Mesothelial cell of epicardium (in vitro differentiated cells): ENCODE measurements at places on chromosomes 12 and 14. TPM values are rescaled to one million over a fixed set of nuclear protein-coding genes. Genes with fewer than 3 reads are reported as not detected.

- H3K27ac ChIP-seq: no peak overlapping the region
- no peaks in the 10 kb centered on the region for H3K36me3 ChIP-seq
- no peak for DNase-seq
- H3K27me3 ChIP-seq: peaks cover 15% of the 10 kb centered on the region
- no peaks in the 10 kb centered on the region for H3K4me1 ChIP-seq
- H3K4me3 ChIP-seq: no peak overlapping the region
Observed at GRCh38 chr14:95585953-95586620, 51.2 kb downstream of the GLRX5 start.

DNA sequence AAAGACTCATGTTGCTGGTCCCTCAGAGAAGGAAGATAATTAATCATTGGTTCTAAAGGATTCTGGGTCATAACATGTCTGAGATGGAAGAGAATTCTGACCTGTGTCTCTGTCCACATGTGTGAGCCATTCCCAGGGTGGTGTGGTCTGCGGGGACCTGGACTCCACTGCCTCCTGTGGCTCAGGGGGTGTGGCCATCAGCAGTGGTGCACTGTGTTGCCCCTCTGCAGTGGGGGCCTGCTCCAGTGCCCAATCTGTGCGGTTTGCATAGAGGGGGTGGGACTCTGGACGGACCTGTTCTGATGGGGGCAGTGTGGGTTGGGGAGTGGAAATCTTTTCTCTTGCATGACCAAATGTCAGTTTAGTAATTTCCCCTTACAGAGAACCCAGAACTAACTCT lies 13.5 kb downstream of the KRT85 start:
- peaks cover 16% of the 10 kb centered on the region for H3K4me1 ChIP-seq
- H3K36me3 ChIP-seq: no peaks in the 10 kb centered on the region
- H3K4me3 ChIP-seq: no peak overlapping the region
- H3K27ac ChIP-seq: no peak overlapping the region
- no peak for DNase-seq

DNA sequence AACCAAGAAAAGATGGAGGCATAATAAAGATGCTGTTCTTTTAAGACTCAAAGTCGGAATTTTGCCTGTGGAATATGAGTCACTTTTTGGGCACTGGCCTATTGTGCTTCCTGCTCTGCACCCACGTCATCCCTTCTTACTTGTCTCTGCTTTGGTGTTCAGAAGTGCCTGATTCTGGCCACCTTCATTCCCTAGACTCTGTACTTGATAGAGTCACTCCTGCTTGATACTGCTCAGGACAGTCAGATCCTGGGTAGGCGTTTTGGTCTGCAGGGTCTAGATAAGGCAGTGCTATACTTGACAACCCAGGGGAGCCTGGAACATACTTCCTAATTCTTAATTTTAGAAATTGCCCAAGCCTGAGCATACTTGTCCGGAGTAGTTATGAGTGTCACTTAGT lies 1.9 kb downstream of the LRRK2 start:
- H3K27me3 ChIP-seq: peaks cover 26% of the 10 kb centered on the region
- no peak overlapping the region for H3K4me3 ChIP-seq
- no peak for DNase-seq
- H3K36me3 ChIP-seq: no peaks in the 10 kb centered on the region

- no peaks in the 10 kb centered on the region for H3K27me3 ChIP-seq
- no peak for DNase-seq
- peaks cover 19% of the 10 kb centered on the region for H3K4me1 ChIP-seq
- no peak overlapping the region for H3K27ac ChIP-seq
Observed at GRCh38 chr14:55546212-55546874, 33.7 kb upstream of the KTN1 start.

The CLEC6A gene
- not detected in 3 replicates for total RNA-seq

DNA sequence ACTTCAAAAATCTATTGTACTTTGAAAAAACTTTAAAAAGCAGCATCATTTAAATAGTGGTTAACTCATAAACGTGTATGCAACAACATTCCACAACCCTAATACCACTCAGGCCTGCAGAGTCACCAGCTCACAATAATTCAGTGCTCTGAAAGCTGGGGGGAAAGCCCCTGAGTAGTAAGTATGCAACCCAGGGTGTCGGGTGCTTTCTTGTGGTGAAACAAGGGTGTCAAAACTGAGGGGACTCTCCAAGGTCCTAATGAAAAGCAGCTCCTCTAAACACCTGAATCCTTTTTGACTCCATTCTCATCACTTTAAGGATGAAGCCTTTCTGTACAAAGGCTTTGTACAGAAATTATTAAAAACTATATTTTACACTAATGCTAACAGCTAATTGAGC lies 33.7 kb downstream of the FGFR1OP2 start:
- no peaks in the 10 kb centered on the region for H3K4me1 ChIP-seq
- no peak overlapping the region for H3K4me3 ChIP-seq
- H3K36me3 ChIP-seq: peaks cover 43% of the 10 kb centered on the region
- no peak for DNase-seq
- no peak overlapping the region for H3K27ac ChIP-seq
- no peaks in the 10 kb centered on the region for H3K27me3 ChIP-seq

DNA sequence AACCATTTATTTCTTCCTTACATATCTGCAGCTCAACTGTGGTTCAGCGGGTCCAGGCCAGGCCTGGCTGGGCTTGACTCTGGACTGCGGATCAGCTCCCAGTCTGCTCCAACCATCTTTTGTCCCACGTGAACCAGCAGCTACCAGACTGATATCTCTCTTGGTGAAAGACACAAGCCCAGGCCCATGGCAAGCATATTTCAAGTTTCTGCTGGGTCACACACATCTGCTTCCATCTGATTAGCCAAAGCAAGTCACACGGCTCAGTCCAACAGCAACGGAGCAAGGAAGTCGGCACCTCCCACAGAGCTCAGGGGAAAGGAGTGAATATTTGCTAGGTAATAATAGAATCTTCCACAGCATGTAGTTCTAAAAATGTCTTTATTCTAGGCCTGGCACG lies 24.7 kb upstream of the MARK3 start:
- no peak overlapping the region for H3K27ac ChIP-seq
- no peaks in the 10 kb centered on the region for H3K27me3 ChIP-seq
- H3K36me3 ChIP-seq: peaks cover 10% of the 10 kb centered on the region
- no peak overlapping the region for H3K4me3 ChIP-seq

The SCN8A gene
- 2.7 to 3.2 TPM (median 2.7 TPM) in 3 replicates for total RNA-seq

DNA sequence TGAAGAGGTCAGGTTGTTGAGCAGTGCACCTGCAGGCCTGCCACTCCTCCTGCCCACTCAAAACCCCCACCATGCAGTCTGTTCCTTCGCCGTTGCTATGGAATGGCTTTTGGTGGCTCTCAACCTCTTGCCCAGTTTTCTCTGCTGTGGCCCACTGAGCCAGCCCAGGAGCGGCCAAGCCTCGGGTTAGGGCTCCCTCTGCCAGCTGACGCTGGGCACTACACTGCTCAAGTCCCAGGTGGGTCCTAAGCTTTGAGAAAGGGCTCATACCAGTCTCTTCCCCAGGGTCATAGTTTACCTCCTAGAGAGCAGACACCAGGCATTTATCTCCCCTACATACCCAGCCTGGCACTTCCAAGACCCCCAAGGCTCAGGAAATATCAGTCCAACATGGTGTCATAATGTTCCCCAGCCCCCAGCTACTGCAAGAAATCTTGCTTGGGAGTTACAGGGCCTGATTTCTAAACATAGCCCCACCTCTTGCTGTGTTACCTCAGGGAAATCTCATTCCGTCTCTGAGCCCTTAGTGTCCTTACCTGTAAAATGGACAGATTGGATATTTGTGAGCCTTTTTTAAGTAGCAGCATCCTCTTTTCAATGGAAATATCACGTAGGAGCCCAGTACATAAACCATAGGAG lies 59.4 kb downstream of the TSPAN11 start:
- no peak for DNase-seq
- H3K4me1 ChIP-seq: no peaks in the 10 kb centered on the region
- no peak overlapping the region for H3K4me3 ChIP-seq

GRCh38 chr12:65372574-65372973 lies 94.1 kb downstream of the MSRB3 start:
- H3K4me1 ChIP-seq: peaks cover 23% of the 10 kb centered on the region
- DNase-seq: no peak
- no peaks in the 10 kb centered on the region for H3K36me3 ChIP-seq
- no peak overlapping the region for H3K4me3 ChIP-seq
- H3K27me3 ChIP-seq: no peaks in the 10 kb centered on the region

DNA sequence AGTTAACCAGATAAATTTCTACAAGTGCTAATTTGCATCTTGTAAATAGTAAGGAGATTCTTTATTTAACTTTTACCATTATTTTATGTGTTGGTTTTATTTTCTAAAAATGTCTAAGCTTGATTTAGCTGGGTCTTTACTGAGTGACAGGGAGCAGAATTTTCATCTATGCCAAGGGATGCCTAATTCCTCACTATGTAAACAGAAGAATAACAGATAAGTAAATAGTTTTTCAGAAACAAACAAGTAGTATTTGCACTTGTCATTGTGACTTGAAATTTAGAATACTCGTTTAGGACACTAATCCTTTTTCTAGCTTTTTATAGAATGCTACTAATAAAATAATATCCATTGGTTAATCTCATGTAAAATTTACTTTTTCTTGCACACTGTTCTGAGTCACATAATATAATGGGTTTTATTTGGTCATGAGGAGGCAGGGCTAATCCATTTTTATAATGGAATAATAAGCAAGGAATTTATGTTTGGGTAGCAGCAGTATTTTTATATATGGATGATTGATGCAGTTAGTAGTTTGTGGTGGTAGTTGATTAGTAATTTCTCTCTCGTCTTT lies 746.5 kb downstream of the SLC6A15 start:
- no peak overlapping the region for H3K4me3 ChIP-seq
- H3K4me1 ChIP-seq: peaks cover 15% of the 10 kb centered on the region
- no peaks in the 10 kb centered on the region for H3K36me3 ChIP-seq
- no peak overlapping the region for H3K27ac ChIP-seq

The RHOJ gene
- 12.3 to 15.7 TPM (median 15.2 TPM) in 3 replicates for total RNA-seq

GRCh38 chr12:130164936-130165335 lies 2.7 kb downstream of the FZD10 start:
- H3K27me3 ChIP-seq: peaks cover 84% of the 10 kb centered on the region
- H3K4me1 ChIP-seq: peaks cover 12% of the 10 kb centered on the region
- no peaks in the 10 kb centered on the region for H3K36me3 ChIP-seq
- no peak overlapping the region for H3K27ac ChIP-seq
- no peak overlapping the region for H3K4me3 ChIP-seq
- DNase-seq: no peak

The MYBPC1 gene
- total RNA-seq: not detected in 3 replicates

The SLC6A12 gene
- total RNA-seq: 0.29 TPM in 2 of 3 replicates, not detected in the other

- H3K36me3 ChIP-seq: peaks cover 2% of the 10 kb centered on the region
- peaks cover 2% of the 10 kb centered on the region for H3K4me1 ChIP-seq
- H3K27me3 ChIP-seq: no peaks in the 10 kb centered on the region
- DNase-seq: no peak
- no peak overlapping the region for H3K27ac ChIP-seq
- no peak overlapping the region for H3K4me3 ChIP-seq
Observed at GRCh38 chr14:54420478-54421142, 20.6 kb downstream of the CNIH1 start.

The CAPZA3 gene
- 0.20 TPM in 1 of 3 replicates, not detected in the others for total RNA-seq

The PAPLN gene
- total RNA-seq: 10.6 to 10.9 TPM (median 10.6 TPM) in 3 replicates

The CDKL1 gene
- total RNA-seq: 1.8 to 3.2 TPM (median 2.2 TPM) in 3 replicates

DNA sequence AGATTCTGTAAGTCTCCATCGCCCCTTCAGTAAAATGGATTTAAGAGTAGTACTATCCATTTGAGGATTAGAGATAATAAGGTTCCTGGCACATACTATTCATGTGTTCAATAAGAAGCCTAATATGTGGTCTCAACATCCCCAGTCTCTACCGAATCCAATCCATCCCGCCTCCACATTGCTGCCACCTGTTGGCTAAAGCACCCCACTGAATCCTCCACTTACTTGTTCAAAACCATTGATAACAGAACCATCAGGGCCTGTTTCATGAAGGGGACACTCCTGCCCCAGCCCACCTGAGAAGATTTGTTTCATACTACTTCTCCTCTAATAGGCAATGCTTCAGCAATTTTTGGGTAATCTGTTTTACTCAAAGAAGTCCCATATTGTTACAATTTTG lies 147.5 kb downstream of the SLC2A13 start:
- H3K4me1 ChIP-seq: no peaks in the 10 kb centered on the region
- no peak for DNase-seq
- H3K27ac ChIP-seq: no peak overlapping the region

- DNase-seq: no peak
- H3K4me3 ChIP-seq: no peak overlapping the region
Observed at GRCh38 chr12:46661110-46661845, 164.5 kb downstream of the SLC38A4 start.

GRCh38 chr14:50357753-50358395 lies 38.8 kb downstream of the CDKL1 start:
- H3K27me3 ChIP-seq: no peaks in the 10 kb centered on the region
- H3K36me3 ChIP-seq: no peaks in the 10 kb centered on the region
- H3K27ac ChIP-seq: no peak overlapping the region
- peaks cover 7% of the 10 kb centered on the region for H3K4me1 ChIP-seq

GRCh38 chr14:95257521-95257920 lies 62.2 kb downstream of the CLMN start:
- H3K4me1 ChIP-seq: peaks cover 32% of the 10 kb centered on the region
- DNase-seq: no peak
- H3K4me3 ChIP-seq: no peak overlapping the region
- peaks cover 3% of the 10 kb centered on the region for H3K36me3 ChIP-seq

DNA sequence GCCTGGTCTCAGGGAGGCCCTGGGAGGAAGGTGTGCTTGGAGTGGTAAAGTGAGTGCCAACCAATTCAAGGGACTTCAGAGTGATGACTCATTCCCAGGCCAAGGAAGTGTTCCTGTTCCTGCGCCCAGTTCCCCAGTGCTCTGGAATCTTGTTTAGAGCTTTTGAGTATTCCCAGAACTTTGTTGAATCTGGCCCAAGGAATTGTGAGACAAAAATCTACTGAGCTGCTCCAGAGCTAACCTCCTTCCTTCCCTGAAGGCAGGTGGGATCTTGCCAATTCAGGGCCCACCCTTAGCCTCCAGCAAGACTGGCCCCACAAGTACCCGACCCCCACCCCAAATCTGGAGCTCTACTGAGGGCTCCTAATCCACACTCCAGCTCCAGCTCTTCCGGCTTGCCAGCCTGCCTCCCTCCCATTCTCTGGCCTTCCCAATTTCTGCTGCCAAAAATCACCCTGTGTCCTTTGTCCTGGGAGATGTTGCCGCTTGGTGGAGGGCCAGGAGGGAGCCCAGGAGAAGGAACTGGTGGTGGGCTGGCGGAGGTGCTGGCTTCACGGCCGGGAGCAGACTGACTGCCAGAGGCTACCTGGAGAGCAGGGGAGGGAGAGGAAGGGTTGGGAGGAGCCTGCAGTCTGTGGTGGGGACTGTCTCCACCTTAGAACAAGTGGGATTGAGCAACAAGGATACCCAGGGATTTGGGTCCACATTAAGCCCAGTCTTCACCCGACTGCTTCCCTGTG lies 2.0 kb upstream of the ATN1 start:
- H3K27me3 ChIP-seq: no peaks in the 10 kb centered on the region
- H3K27ac ChIP-seq: peak overlapping the region; percentile 98
- DNase-seq: no peak
- H3K4me3 ChIP-seq: peak overlapping the region; percentile 87
- H3K36me3 ChIP-seq: no peaks in the 10 kb centered on the region

DNA sequence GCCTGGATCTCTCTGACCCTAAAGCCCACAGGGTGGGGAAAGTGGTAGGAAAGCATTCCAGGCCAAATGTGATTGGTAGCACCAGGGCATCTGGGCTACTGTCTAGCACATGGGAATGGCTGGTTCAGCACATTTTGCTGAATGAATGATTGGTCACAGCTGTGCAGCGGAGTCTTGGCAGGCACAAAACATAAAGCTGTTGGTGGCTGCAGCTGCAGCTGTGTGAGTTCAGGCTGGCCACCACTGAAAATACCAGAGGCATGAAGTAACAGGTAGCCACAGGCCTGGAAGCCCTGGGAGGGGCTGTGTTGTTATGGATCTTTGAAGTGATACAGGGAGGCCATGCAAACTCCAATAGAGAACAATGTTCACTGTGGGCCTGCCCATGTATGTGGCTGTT lies 72.7 kb downstream of the MYRFL start:
- H3K36me3 ChIP-seq: no peaks in the 10 kb centered on the region
- no peak overlapping the region for H3K4me3 ChIP-seq
- peak overlapping the region; percentile 33 for H3K27ac ChIP-seq
- no peak for DNase-seq
- no peaks in the 10 kb centered on the region for H3K27me3 ChIP-seq

The KLHL28 gene
- total RNA-seq: 14.8 to 17.3 TPM (median 16.5 TPM) in 3 replicates
